GM19239 (cell line): ENCODE measurements at places on chromosomes 6 and 20.

- no peak for DNase-seq
These were observed 33.3 kb downstream of the PTPRK start for GRCh38 chr6:128487055-128487454.

DNA sequence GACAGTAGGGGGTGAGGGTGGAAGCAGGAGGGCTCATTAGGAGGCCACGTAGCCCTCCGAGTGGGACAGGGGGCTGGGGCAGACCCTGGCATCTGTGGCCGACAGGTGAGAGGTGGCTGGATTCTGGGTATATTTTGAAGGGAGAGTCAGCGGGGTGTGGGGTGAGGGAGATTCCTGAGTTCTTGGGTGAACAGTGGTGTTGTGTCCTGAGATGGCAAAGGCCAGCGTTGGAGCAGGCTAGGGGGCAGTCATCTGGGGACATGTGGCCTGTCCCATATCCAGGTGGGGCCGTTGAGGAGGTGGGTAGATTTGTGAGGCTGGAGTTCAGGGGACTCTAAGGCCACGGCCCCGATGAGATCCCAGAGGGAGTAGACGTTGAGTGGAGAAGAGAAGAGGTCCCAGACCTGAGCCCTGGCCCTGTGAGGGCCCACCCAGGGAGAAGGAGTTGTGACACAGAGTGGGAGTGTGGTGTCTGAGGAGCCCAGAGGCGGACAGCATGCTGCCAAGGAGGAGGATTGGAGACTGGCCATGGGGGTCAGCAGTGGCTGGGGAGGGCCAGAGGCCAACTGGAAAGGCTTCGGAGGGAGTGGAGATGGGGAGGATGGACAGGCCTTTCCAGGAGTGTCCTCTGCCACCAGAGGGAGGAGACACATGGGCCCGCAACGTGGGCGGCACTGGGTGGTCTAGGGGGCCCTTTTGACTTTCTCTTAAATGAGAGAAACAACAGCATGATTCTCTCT, 19.6 kb downstream of the PACSIN1 start:
- no peak for DNase-seq

- no peak for DNase-seq
These were observed 310.2 kb upstream of the CNR1 start for GRCh38 chr6:88476388-88476787.

- no peak for DNase-seq
These were observed 253.8 kb upstream of the PRDM1 start for GRCh38 chr6:105832313-105832761.

DNA sequence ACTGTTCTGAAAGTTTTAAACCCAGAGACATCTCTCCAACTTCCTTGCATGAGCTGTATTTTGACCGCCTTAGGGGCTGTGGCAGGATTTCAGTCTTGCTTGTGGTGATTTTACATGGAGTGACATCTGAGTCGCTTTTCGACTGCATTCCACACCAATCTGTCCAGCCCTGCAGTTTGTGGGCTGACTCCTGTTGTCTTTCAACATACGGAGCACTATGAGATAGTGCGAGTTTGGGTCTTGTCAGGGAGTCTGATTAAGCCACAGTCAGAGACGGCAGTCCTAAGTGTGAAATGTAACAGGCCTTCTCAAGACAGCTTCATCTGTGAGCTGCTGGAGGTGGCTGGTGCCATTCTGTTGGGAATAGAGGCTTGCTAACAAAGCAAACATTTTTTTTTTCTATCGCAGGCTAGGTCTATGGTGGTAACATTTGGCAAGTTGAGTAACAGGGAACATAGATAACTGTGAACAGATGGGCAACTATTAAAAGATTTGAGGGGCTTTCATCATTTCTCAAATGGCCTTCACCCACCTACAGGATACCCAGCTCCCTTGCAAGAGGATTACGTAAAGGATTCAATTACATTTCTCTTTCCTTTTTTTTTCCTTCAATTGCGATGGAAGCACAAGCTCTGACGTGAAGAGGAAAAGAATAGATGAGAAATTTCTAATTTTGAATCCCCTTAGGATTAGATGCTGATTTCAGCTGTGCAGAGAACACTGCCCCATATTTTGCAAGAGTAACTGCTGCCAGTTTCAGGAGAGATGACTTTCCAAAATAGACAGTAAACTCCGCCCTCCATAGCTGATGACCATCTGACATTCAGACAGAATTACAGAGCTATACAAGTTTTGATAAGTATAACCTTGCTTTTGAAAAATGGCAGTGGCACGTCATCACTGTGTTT, 25.1 kb downstream of the CAP2 start:
- no peak for DNase-seq

GRCh38 chr20:61886721-61887595, 178.7 kb downstream of the TAF4 start:
- peak; percentile 67 for DNase-seq

- no peak for DNase-seq
These were observed 83.6 kb upstream of the HSF2 start for GRCh38 chr6:122315842-122316241.

DNA sequence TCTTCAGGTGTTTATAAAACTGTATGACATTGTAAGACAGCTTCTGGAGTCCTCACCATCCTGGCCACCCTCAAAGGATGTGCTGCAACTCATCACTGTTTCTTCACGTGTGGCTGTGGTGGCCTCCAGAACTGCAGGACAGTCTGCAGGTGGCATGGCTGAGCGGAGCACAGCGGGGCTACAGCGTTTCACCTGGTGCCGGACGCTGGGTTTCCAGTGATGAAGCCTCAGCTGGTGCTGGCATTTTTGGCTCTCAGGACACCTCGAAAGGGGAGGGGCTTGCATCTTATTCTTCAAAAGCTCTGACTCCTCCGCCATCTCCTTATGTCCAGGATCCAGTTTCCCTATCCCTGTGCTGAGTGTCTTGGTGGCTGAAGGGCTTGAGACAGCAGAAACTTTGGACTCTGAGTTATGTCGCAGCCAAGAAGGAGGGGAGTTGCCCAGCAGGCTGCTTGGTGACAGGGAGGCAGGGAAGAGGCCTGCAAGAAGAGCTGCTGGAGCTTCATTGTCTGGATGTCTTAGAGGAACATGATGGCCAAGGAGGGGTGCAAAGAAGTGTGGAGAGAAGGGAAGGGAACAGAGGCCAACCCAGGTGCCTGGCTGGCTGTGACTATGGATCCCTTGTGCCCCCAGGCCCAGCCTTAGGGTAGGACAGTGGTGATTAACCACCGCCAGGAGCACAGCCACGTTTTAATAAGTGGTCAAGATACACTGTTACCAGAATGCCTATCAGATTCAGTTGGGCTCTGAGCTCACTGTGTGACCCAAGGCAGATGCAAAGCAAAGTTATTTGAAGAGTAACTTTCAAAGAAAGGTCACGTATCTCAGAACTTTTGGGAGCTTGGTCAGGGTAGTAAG, 58.7 kb downstream of the GTF2H5 start:
- DNase-seq = no peak

DNA sequence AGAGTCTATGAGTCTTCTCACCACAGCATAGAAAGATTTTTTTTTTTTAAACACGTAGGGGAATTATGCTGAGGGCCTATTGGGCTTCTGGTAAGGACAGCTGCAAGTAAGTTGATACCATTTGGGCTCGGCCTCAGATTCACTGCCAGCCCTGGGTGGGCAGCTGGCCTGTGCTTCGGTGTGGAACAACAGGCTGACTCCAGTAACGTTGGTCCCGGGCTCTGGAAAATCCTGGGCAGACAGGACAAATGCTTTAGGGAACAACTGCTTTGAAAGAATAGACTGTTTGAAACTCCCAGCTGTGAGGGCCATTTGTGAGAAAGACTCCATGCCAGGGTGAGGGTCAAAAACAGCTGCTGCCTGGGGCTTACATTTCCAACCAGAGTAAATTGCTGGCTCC, 366.5 kb downstream of the QKI start:
- DNase-seq = no peak

- no peak for DNase-seq
These were observed 19.2 kb upstream of the SSR1 start for GRCh38 chr6:7332090-7332745.

DNA sequence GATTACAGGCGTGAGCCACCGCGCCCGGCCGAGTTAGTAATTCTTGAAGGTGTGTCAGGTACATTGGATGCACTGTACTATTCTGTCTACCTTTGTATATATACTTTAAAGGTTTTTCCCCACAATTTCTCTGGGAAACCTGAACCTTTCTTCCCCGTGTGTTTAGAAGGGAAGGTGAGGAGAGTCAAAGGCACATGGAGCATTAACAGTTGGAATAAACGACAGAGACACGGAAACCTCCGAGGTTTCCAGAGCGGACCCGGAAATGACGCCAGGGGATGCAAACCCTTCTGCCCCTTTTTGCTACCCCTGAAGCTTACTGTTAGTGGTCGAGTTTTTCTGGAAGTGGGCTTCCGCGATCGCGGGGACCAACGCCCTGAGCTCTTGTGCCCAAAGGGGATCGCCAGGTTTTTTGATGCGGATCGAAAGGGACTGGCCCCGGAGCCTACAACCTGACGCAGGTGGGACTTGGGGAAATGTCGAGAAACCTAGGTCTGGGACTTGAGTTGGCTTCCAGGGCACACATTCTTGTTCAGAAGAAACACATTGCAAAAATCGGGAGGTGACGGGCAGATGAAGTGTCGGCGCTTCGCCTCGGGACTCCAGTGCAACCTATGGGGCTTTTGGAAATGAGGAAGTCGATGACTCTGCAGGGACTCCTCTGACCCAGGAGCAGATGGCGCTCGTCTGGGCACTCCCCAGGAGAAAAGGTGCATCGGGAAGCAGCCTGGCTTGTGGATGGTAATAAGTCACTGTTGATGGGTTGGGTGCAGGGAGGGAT, 218.2 kb downstream of the OR2B2 start:
- DNase-seq = no peak

GRCh38 chr6:37946057-37946456, 126.5 kb downstream of the ZFAND3 start:
- DNase-seq = no peak

GRCh38 chr6:74579794-74580193, 626.1 kb downstream of the COL12A1 start:
- DNase-seq = no peak

GRCh38 chr20:3652676-3653596, 10.3 kb downstream of the GFRA4 start:
- no peak for DNase-seq

DNA sequence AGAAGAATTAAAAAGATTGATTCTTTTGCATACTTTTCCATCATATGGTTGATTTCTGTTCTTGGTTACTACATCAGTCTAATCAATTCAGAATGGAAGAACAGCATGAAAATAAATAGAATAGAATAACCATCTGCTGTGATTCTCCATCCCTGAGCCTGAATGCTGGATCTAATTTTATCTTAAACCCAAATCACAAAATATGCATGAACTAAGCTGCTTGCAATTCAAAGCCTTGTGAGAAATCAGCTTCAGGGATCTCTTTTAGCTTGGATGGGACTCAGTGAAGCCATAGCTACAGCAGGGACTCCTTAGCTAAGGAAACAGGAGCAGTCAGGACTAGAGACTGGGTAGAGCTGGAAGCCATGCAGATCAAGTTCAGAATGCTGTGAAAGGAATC, 74.1 kb downstream of the TPBG start:
- no peak for DNase-seq

DNA sequence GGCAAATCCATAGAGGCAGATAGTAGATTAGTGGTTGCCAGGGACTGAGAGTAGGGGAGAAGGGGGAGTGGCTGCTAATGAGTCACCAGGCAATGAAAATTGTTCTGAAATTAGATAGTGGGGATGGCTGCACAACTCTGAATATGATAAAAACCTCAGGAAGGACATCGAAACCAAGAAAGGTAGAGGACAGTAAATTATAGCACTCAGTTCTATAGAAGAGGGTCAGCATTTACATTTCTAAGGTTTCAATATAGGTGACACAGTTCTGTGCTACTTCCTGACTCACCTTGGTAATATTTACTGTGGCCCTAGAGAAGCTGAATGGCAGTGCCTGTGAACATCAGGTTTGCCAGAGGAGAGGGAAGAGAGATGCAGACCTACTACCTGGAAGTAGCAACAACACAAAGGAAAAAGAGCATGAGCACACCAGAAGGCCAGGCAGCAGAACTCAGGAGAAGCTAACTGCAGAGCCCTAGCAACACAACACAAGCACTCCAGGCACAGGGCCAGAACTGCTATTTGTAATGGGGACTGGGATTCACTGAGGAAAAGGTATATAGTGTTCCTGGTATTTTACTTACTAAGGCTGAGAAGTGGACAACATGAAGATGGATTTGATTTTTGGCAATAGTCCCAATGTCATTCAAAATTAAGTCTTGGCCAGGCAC, 75.9 kb downstream of the PLCG1 start:
- no peak for DNase-seq

- no peak for DNase-seq
These were observed 2.7 kb downstream of the TMEM74B start for GRCh38 chr20:1182106-1182505.

GRCh38 chr6:6829872-6830685, 241.6 kb downstream of the LY86 start:
- DNase-seq = no peak

DNA sequence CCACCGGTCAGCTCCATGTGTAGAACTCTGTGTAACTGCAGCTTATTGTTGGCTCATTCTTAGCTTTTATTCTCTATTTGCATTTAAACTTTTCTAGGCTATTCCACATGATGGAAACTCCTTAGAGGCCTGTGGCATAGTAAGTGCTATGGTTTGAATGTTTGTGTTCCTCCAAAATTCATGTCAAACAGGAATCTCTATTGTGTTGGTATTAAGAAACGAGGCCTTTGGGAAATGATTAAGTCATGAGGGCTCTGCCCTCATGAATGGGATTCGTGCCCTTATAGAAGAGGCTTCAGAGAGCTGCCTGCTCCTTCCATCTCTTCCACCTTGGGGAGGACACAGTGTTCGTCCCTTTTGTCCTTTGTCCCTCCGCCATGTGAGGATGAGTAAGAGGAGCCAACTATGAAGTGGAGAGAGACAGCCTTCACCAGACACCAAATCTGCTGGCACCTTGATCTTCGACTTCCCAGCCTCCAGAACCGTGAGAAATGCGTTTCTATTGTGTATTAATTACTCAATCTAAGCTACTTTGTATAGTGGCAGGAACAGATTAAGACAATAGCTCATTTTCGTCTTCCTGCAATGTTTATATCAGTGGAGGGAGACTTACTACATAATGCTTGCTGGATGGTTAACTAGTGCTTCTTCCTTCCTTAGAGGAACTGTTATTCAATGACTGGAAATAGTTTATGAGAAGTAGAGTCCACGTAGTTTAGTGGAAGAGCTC, 361.1 kb downstream of the FARS2 start:
- DNase-seq = no peak

DNA sequence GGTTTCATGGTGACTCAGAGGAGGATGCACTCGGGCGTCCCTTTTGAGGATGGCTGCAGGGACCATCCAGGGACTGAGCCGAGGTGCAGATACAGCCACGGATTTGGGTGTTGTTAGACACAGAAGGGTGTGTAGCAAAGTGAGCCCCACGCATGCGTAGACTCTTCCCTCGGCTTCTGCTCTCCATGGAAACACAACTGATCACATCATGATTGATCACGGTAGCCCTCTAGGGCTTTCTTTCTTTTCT, 606 bp upstream of the ULBP1 start:
- DNase-seq = no peak

GRCh38 chr6:100455230-100456124, 9.2 kb downstream of the SIM1 start:
- no peak for DNase-seq

GRCh38 chr20:2890742-2891141, 17.5 kb downstream of the PTPRA start:
- no peak for DNase-seq

- no peak for DNase-seq
These were observed 63.9 kb downstream of the CD164 start for GRCh38 chr6:109318328-109318876.

GRCh38 chr6:31851485-31851832, 11.2 kb downstream of the NEU1 start:
- DNase-seq = no peak

GRCh38 chr6:169866140-169866534, 114.7 kb downstream of the ERMARD start:
- no peak for DNase-seq
